ENCODE measurements at places on chromosomes 4 and X.

- DNase-seq = no peak
These were observed 91.5 kb downstream of the COX18 start for GRCh38 chr4:72977936-72978485.

DNA sequence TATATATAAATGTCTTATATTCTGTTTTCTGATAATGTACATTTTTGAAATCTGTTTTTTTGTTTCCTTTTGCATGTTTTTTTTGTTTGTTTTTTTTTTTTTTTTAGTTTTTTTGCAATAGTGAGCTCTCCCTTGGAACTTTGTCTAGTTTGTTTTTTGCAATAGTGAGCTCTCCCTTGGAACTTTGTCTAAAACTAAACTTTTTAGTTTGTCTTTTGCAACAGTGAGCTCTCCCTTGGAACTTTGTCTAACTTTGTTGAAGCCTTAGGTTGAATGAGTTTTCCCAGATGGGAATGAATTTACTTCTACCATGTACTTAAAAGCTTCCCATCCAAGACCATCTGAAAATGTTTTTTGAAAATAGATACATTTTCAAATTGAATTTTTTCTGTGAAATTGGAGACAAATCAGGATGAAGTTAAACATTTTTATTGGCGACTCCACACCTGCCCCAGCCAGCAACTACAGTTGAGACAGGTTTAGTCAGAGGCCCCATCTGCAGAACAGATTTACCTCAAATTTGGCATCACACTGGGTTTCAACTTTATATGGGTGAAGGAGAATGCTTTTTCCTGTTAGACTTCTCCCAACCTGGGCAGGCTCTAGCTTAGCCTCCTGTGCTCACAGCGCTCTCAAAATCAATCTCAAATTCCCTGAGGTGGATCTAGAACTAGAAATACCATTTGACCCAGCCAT lies 16.0 kb downstream of the SLC9B2 start:
- no peak for DNase-seq

- no peak for DNase-seq
These were observed 603.9 kb downstream of the INPP4B start for GRCh38 chr4:142242156-142242555.

- no peak for DNase-seq
These were observed 110.8 kb downstream of the CPZ start for GRCh38 chr4:8703401-8703696.

- DNase-seq = no peak
These were observed 29.9 kb upstream of the STS start for GRCh38 chrX:7117587-7117986.

DNA sequence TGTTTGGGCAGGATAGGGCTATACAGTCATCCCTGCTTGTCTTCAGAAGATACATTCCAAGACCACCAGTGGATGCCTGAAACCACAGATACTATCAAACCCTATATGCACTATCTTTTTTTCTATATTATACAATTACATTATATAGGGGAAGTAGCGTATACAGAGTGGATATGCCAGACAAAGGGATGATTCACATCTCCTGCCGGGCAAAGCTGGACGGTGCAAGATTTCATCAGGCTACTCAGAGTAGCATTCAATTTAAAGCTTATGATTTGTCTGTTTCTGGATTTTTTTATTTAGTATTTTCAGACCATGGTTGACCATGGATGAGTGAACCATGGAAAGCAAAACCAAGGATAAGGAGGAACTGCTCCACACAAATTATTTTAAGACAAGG lies 7.0 kb upstream of the AMTN start:
- no peak for DNase-seq

GRCh38 chrX:40617566-40617965 lies 5.7 kb upstream of the MPC1L start:
- DNase-seq = no peak

DNA sequence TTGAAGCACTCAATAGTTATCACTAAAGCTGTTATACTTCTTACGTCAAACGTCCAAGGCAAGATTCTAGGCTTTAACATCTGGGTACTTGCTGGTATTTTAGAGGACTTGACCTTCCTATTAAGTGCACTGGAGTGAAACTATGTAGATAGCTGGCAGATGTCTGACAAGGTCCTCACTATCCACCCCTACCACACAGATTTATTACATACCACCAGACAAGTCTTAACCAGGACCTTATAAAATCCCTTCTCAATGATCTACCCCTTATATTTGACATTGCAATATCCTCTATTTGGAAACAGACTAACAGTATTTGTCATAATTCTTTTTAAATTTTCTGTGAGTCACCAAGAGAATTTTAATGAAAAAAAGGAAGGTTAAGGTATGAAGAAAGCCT lies 78.8 kb downstream of the PDGFC start:
- DNase-seq = no peak

DNA sequence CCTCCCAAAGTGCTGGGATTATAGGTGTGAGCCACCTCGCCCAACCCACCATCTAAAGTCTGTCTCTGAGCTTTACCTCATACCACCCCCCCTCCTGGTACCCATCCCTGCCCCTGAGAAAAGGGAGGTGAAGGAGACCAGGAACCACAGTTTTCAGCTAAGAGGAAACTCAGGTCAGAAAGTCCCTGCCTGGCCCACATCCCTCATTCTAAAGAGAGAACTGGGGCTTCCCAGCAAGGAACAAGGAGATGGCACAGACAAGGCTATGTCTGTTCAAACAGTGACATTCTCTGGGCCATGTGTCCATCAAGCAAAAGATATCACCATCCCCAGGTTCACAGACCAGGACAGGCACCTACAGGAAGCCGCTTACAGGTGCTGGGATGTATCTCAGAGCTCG lies 15.8 kb upstream of the CSF2RA start:
- no peak for DNase-seq

- DNase-seq = no peak
These were observed 8.4 kb downstream of the CNGA1 start for GRCh38 chr4:48008021-48008596.

GRCh38 chrX:141221611-141222010 lies 20.7 kb downstream of the SPANXC start:
- no peak for DNase-seq

DNA sequence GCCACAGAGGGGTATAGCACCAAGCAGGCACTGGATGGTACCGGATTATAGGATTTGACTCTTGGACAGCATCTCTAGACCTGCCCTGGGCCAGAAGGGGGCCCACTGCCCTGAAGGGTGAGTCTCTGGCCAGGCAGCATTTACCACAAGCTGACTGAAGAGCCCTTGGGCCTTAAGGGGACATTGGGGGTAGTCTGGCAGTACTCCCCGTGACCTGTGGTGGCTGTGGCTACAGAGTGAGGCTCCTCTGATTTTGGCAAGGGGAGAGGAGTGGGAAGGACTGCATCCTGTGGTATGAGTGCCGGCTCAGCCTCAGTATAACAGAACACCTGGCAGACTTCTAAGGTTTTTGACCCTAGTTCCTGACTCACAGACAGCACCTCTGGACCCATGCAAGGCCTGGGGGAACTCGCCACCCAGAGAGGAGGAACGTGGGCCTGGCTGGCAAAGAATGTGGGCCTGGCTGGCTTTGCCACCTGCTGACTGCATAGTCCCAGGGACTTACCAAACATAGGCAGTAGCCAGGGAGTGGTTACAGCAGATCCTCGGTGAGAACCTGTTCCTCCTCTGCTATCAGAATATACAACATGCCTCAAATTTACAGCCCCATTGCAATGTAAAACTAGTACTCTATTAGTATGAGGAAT lies 48.1 kb downstream of the ABCB7 start:
- DNase-seq = no peak

Data from DMS153 (cell line).